Caudate nucleus (tissue), 63 donors: ENCODE measurements at places on chromosomes 7 and 10.

- no peak for DNase-seq
Observed at GRCh38 chr7:87570178-87570577, 30.5 kb downstream of the ABCB1 start.

GRCh38 chr7:102082693-102083368 is 203.8 kb upstream of the SH2B2 start:
- no peak for DNase-seq

- no peak for DNase-seq
Observed at GRCh38 chr7:1368682-1369571, 90.3 kb downstream of the MICALL2 start.

GRCh38 chr10:30435073-30435422 is 1.1 kb downstream of the MAP3K8 start:
- no peak for DNase-seq

- no peak for DNase-seq
Observed at GRCh38 chr7:3605222-3605621, 304.2 kb downstream of the SDK1 start.

GRCh38 chr7:34939175-34939574 is 98.1 kb downstream of the DPY19L1 start:
- no peak for DNase-seq

GRCh38 chr7:70241536-70242175 is 643.4 kb downstream of the AUTS2 start:
- DNase-seq: no peak

- DNase-seq: no peak
Observed at GRCh38 chr10:114851336-114851735, 29.8 kb downstream of the FHIP2A start.

GRCh38 chr7:93310346-93310745 is 78.2 kb downstream of the VPS50 start:
- no peak for DNase-seq

DNA sequence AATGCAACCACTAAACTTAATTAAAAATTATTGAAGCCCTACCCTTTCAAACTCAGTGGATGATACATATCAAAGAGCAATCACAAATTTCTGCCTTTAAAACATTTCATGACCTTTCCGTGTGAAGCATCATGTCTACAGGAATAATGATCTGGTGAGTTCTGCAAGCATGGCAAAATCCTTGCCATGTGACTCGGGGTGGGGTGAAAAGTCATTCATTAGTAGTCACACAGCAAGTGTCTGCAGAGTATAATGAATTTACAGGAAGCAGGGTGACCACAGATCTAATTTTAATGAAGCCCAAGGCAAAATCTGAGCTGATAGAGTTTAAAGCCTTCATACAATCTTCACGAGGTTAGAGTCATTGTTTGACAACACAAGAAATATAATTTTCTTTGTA is 351.9 kb downstream of the THSD7A start:
- no peak for DNase-seq

GRCh38 chr7:10973942-10974911 is 555 bp downstream of the PHF14 start:
- peak; percentile 54 for DNase-seq

DNA sequence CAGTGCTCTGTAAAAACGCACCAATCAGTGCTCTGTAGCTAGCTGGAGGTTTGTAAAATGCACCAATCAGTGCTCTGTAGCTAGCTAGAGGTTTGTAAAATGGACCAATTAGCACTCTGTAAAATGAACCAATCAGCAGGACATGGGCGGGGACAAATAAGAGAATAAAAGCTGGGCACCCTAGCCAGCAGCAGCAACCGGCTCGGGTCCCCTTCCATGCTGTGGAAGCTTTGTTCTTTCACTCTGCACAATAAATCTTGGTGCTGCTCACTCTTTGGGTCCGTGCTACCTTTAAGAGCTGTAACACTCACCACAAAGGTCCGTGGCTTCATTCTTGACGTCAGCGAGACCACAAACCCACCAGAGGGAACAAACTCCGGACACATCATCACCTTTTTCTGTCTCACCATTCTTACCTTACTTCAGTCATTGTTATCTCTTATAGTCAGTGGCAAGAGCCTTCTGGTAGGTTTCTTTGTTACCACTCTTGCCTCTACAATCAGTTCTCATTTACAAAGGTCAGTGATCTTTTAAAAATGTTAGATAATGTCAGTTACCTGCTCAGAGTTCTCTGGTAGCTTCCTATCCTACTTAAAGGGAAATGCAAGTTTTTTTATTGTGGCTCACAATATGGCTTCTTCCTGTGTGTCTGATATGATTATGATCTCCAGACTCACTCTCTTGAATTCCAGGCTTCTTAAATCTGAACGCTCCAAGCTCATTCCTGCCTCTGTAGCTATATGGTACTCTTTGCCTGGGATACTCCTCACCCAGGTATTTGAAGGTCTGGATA is 4.5 kb downstream of the STAM start:
- no peak for DNase-seq

DNA sequence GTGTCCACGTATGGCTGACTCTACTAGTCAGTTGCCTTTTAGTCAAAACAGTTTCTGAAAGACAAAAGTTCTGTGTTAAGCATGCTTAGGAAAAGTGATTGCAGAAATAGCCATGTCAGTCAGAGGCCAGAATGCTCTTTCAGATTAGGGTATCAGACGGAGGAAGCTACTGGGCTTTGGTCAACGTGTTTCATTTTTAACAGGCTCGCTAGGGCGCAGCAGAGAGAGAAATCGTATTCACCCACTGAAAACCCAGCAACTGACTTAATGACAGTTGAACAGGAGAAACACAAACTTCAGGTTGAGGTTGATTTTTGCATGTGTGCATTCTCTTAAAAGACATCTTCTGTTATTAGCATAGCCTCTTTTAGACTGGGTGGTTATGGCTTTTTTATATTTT is 322.6 kb upstream of the KIAA1217 start:
- DNase-seq: no peak

DNA sequence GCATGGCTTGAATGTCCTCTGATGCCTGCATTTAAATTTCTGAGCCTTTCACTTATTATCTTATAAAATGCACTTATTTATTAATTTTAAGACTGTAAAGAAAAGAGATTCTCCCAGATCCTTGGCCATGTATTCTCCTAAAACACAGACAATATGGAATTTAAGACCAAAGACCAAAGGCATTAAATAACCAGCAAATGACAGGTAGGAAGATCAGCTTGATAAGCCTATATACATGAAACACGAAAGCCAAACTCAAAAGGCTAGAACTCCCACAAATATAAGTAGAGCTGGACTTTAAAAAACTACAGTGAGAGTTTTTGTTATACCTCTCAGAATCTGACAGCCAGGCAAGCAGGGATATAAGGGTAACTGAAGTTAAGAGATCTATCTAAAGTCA is 5.1 kb downstream of the ANXA11 start:
- DNase-seq: no peak

GRCh38 chr10:117743509-117743908 is 201.0 kb downstream of the EMX2 start:
- DNase-seq: no peak

- peak; percentile 52 for DNase-seq
Observed at GRCh38 chr10:62244785-62245467, 23.7 kb downstream of the RTKN2 start.

DNA sequence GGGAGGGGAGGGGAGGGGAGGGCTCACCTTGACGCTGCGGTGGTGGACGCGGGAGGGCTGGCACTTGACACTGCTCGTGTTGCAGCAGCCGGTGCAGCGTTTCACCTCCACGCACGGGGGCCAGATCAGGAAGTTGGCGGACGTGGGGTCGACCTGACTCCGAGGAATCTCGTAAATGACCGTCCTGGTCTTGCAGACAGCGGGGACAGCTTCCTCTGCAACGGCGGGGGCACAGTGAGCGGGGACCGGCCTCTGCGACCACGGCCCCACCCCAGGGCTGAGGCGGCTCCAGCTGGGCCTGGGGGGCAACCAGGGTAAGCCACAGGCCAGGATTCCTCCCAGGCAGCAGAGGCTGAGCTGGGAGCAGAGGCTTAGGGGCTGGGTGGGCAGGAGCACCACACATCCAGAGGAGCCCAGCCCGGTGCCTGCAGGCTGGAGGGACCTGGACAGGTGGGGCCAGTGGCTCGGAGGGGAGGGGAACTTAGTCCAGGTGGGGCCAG is 8.8 kb downstream of the PDGFA start:
- no peak for DNase-seq

DNA sequence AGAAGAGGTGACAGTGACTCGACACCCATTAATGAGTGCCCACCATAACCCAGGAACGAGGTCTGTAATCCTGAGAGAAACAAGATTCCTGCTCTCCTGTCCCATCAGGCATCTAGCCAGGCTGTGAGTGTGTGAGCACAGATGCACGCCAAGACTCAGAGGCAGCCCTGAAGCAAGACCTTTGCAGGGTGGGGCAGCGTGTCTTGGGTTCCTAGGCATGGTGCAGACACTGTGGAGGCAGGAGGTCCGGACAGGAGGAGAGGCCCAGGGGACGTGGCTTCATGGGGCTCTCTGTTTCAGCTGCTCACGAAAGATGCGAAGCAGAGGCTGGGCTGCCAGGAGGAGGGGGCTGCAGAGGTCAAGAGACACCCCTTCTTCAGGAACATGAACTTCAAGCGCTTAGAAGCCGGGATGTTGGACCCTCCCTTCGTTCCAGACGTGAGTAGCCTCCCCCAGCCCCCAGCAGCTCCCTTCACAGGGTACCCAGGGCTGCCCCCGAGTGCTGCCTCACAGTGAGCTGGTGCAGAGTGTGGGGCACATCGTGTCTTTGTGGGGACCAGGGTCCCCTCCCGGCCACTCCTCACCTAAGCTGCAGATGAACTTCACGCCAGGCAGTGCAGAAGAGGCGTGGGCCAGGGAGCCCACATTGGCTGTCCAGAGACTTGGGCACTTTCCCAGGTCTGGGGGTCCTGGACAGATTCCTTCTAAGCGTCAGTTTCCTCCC is 94.5 kb downstream of the RGS10 start:
- DNase-seq: no peak

DNA sequence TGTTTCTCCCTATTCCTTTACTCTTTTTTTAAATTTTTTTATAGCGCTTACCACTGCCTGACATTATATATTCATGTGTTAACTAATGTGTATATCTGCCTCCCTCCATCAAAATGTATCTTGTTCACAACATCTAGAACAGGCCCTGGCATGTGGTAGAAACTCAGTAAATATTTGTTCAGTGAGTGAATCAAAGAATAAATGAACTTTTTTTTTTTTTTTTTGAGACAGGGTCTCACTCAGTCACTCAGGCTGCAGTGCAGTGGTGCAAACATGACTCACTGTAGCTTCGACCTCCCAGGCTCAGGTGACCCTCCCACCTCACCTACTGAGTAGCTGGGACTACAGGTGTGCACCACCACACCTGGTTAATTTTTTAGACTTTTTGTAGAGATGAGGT is 7.5 kb upstream of the CALD1 start:
- DNase-seq: no peak

DNA sequence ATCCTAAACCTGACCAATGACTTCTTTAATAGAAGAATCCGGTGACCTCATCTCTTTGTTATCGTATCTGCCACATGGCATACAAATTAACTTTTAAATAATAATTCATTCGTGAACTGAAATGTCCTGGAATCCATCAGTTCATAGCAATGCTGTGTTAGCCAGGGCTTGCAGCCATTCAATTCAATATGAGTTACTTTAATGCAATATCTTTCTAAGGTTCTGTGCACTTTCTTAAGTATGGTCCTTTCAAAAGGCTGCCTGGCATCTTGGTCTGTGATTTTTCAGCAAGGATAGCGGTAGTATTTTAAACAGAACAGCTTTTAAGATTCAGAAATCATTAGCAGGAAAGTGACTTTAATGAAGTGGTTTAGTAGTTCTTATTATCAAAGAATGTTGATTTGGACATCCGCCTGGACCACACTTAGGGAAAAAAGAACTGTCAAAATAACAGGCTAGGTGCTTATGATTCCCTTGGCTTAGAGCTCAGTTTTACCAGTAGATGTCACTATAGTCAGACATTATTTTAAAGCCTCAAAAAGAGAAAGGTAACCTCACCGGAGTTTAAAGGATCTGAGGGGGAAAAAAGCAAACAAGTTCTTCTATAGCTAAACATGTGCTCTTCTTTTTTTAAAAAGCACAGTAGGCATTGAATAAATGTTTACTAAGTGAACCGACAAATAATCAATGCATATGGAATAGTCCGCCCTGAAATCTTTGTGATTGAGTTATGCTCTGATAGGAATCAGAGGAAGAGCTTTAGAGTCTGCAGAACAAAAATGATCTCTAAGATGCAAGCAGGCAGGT is 22.7 kb downstream of the SLC35G1 start:
- no peak for DNase-seq

- no peak for DNase-seq
Observed at GRCh38 chr10:44335330-44336021, 49.4 kb downstream of the CXCL12 start.

DNA sequence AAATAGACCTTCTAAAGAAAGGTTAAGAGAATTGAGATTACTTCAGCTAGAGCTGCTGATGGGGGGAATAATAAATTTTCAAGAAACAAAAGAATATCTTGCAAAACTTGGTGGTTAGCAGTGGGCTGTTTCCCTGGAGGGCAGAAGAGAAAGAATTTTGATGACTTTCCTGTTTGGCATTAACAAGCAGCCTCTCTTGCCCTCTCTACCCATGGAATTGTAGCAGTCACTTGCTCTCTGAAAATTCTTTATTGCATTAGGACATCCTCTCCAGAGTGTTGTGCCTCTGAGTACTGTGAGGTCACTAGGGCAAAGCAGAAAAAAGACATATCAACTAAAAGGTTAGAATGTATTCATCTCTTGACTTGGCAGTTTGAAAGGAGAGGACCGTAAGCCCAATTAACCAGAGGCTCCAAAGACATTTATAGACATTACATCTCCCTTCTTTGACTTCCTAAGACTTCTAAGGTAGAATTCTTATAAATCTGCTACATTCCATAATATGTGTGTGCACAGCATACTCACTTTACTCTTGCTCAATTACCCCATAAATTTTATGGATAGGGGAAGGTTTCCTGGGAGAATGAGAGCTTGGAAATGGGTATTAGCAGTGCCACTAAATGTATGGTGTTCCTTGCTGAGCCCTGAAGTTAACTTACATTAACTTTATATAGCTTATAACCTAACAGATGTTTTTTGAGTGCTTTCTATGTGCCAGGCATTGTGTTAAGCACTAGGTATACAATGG is 215.3 kb downstream of the KIF20B start:
- no peak for DNase-seq

DNA sequence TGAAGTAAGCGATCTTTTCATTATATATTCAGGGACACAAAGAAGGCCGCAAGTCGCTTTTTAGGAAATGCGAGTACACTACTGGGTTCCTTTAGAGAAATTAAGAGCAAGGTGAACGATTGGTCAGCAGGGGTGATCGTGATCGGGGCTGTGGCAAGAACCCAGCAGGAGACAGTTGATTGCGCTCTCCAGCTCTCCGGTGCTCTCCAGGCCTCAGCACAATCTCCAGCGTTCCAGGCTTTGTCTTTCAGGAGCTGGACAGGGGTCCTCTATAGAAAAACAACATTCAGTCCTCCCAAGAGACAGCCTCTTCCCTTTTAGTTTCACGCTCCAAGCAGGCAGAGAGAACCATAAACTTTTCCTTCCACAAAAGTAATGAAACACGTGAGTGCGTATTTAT is 170.5 kb upstream of the KLF6 start:
- no peak for DNase-seq
